ENCODE measurements at places on chromosomes 13 and 19.

- no peak for DNase-seq
Observed at GRCh38 chr13:50323440-50324065, 308.3 kb downstream of the KCNRG start.

DNA sequence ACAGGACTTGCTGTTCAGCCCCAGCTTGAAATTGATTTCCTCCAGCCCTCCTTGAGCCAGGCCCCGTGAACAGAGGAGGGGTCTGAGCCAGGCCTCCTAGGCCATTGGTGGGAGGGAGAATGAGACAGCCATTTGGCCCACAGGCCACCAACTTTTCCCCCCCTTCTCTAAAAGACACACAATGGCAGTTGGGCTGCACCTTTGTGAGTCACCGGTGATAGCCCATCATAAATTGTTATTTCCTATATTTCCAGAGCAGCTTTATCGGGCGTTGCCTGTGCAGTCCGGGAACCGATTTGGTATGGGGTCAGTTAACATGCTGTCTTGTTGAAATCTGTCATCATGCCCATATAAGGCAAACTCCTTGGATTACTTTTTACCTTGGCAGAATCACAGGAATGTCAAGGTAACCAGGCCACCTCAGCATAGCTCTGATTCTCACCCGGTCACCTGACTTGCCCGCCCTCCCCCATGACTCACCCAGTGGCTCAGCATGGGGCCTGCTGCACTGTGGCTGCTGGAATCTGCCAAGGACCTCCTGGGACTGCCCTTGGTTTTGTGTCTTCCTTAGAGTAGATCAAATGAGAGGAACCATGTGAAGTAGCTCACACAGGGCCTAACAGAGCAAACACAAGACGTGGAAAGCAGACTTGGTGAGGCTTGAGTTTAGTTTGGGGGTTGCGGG is 36.1 kb downstream of the ACTN4 start:
- no peak for DNase-seq

- no peak for DNase-seq
Observed at GRCh38 chr13:72113931-72114330, 246.9 kb upstream of the DACH1 start.

DNA sequence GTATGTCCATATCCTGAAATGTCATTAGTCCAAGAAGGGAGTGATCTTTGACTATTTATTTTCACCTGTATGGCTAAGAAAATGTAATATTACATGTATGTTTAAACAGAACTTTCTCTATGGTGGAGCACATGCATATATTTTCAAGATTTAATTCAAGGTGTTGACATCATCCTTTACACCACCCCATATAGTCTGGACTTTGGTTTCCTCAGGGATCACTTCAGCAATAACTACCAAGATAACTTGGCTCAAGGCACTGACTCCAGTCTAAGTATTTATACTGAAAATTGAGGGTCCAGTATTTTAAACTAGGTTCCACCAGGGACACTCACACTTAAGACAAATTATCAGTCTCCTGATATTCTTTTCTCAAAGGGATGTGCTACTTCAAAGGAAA is 660.6 kb downstream of the EFNB2 start:
- DNase-seq: no peak

GRCh38 chr19:45542234-45542668 is 35.0 kb downstream of the VASP start:
- DNase-seq: no peak

DNA sequence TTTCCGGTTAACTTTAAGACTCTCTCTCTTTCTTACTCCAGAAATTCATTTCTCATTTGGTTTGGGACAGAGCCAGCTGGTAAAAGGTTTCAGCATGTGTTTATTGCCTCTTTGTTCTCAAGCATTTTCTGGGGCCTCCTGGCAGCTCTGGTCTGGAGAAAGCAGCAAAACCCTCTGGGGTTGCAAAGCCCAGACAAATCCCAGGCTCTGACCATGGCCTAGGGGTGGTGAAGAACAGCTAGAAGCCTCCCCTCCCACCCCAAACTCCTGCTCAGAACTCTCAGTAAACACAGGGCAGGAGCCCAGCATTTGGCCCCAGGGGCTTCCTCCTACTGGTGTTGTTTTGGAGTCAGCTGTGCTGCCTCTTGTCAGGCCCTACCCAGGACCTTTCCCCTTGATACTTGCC is 124.2 kb upstream of the SERP2 start:
- no peak for DNase-seq

- no peak for DNase-seq
Observed at GRCh38 chr13:110354123-110354627, 47.1 kb downstream of the COL4A2 start.

DNA sequence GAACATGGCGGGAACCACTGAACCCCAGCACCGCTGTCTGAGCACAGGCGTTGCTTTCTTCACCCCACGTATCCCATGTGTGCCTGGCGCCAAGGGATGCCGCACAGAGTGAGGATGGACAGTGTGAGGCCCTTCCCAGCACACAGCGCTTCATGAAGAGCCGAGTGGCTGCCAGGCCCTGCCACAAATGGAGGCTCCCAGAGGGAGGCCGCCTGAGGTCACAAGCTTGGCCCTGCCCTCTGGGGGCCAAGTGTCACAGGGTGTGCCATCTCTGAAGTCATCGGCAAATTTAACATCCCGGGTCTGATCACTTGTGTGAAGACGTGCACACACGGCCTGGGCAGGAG is 24.4 kb downstream of the MPND start:
- DNase-seq: no peak

DNA sequence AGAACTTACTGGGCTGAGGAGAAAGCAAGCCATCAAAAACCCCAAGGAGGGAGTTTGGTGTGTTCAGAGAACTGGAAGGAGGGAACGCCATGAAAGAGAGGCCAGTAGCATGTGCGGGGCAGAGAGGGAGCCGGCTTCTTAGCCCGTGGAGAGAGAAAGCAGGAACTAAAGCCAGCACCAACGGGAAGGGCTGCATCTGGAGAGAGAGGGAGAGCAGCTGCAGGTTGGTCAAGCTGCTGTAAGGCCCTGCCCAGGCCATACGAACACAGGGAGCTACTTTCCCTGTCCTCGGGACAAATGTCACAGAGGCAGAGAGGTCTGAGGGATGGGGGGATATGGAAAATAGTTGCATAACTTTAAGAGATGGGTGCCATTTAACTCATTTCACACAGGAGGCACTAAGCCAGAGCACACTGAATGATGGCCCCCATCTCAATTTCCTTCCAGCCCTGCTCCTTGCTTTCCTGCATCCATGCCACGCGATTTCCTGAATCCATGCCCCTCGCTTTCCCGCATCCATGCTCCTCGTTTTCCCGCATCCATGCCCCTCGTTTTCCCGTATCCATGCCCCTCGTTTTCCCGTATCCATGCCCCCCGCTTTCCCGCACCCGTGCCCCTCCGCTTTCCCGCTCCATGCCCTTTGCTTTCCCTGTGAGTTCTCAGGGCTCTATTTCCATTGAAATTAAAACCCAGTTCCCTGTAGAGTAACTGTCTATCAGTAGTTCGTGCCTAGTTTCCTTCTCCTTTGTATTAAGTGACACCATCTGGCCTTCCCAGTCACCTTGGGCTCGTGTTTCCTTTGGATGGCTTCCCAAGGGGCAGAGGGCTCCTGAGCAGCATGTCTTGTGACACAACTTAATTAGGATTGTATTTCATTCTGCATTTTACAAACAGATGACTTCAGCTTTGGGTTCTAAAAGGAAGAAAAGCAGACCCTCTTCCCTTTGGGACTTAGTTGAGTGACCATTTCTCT is 31.5 kb upstream of the TPT1 start:
- no peak for DNase-seq

- DNase-seq: no peak
Observed at GRCh38 chr19:2630352-2631001, 72.0 kb downstream of the GNG7 start.

DNA sequence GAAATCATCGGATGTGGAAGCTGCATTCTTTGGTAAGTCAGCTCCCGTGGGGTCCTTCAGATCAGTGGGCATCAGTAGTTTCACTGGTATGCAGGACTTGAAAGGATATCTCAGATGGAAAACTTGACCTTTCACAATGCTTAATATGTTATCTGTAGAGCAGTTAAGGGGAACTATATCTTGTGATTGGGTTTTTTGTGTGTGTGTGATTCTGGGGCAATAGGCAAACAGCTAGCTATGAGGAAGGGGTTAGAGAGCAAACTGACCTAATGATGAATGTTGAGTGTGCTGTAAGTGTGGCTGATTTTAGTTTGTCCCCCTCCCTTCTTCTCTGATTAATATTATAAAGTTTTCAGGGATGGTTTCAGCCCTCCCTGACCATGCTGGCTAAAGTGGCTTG is 53.3 kb downstream of the ACSBG2 start:
- DNase-seq: no peak

GRCh38 chr19:49301165-49301865 is 23.7 kb downstream of the SLC6A16 start:
- DNase-seq: peak; percentile 72

- no peak for DNase-seq
Observed at GRCh38 chr13:23430664-23431063, 2.8 kb downstream of the SACS start.

DNA sequence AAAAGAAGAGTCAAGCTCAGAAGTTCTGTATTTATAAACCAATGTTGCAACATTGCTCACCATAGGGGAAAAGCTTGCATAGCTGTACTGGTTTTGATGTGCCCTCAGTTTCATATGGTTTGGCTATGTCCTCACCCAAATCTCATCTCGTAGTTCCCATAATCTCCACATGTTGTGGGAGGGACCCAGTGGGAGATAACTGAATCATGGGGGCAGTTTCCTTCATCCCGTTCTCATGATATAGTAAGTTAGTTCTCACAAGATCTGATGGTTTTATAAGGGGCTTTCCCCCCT is 73.9 kb downstream of the TNFRSF19 start:
- no peak for DNase-seq

DNA sequence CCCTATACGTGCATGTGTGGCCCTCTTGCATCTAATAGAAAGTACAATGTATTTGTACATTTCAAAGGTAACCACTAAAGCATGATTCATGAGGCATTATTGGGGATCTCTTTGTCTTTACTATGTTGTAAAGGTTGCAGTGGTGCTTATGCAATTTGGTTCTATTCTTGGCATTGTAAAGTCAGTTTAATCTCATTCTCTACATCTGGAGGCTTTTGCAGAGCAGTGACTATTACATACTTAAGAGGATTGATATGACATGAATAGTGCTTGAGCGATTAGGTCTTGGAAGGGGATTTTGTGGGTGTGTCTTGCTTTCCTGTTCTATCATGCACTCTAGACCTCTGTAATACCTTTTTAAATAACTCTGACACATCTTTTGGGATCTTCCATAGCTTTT is 610.0 kb downstream of the EFNB2 start:
- DNase-seq: no peak

DNA sequence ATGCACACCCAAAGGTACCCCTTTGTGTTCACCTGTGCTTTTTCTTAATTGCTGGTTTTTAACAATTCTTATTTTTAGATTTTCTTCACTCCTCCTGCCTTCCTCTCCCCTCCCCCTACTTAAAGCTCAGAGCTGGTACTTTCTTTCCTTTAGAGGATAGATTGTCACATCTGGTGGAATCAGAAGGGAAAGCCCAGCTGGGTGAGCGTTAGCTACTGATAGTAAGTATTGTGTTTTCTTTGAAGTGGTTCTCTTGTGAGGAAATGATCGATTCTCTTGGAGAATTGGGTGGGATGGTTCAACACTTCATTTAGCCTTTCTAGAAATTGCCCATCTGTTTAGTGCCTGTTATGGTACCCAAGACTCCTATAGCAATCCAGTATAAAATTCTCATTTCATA is 84.8 kb downstream of the FLT1 start:
- no peak for DNase-seq

DNA sequence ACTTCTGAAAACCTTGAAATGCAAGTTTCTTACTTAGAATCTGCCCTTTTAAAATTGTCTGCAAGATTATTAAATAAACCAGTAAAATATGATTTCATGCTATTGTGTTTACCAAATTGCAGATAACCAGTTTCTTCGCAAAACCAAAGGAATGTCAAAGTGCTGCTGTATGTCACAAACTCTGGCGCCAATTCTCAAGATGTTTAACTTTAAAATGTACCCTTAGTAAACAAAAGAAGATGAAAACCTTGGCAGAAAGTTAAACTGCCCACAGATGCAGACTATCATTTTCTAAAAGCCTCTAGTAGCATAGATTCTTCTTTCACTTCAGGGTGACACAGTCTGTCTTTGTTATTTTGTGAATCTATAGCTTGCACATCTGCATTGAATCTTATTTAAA is 189.2 kb downstream of the SLITRK6 start:
- DNase-seq: no peak

DNA sequence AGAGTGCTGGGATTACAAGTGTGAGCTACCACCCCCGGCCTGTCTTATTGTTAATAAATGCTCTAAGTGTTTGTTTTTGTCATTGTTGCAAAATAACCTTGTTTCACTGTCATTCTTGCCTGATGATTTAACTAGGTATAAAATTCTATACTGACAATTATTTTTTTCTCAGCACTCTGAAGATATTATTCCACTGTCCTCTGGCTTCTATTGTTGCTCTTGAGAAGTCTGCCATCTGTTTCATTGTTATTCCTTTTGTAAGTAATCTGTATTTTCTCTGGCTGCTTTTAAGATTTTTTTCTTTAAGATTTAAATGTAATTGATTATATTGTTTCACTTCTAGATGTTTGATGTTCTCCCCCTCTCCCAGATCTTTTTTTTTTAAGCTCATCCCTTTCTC is 17.6 kb downstream of the ZNF420 start:
- DNase-seq: no peak

DNA sequence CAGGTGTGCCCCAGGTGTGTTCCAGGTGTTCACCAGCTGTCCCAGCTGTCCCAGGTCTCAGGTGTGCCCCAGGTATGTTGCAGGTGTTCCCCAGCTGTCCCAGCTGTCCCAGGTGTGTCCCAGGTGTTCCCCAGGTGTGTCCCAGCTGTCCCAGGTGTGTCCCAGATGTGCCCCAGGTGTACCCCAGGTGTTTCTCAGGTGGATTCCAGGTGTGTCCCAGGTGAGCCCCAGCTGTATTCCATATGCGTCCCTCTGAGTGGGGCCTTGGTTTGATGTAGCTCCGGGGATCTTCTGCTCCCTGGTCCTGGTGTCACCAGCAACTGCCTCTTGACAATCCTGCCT is 719 bp upstream of the GRK1 start:
- DNase-seq: no peak

DNA sequence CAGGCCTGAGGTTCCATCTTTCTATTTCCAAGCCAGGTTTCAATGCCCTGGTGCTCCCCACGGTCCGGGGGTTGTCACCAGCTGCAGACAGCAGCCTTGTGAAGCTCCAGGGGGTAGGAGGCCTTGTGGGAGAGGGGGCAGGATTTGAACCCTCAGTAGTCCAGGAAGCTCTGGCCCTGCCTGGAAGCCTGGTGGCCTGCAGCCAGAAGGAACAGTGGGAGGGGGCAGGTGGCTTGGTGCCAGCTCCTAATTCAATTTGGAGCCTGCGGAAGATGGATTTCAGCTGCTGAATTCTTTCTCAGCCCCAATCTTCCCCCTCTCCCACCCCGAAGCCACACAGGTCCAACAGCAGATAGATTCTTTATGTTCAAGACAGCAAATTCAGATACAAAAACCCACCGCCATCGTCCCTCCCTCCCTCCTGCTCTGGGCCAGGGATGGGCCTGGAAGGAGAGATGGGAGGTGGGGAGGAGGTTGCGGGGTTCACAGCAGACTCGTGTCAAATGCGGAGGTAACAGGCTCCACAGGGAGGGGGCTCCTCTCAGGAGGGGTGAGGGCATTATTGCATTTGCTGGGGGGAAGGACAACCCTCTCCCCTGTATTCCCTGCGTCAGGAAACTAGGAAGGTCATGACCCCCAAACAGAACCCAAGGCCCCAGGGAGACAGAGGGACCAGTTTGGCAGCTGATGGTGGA is 2.4 kb upstream of the PTGER1 start:
- DNase-seq: no peak

GRCh38 chr19:10553943-10554381 is 10.3 kb downstream of the ATG4D start:
- no peak for DNase-seq

- DNase-seq: no peak
Observed at GRCh38 chr13:95956589-95957148, 96.5 kb downstream of the UGGT2 start.

Data from activated naive CD4-positive, alpha-beta T cell (primary cell).